Activated CD4-positive, alpha-beta T cell treated with anti-CD3 and anti-CD28 coated beads for 24 hours (primary cell): ENCODE measurements at places on chromosomes 12 and 14.

DNA sequence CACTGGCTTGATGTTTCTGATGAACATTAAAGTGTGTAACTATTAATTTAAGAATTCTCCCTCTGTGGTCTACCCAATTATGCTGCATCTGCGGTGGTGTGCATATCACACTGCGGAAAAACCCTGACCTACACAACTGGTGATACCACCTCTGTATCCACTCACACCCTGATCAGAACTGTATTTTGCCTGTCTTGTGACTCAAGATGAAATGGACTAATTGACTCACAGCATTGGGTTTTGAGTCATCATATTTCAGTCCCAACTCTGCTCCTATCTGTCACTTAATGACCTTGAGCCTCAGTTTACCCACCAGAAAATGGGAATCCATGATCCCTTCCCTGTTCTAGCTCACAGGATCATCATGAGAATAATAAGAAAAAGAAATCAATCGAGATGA is 65.6 kb downstream of the NUAK1 start:
- DNase-seq, result no peak

DNA sequence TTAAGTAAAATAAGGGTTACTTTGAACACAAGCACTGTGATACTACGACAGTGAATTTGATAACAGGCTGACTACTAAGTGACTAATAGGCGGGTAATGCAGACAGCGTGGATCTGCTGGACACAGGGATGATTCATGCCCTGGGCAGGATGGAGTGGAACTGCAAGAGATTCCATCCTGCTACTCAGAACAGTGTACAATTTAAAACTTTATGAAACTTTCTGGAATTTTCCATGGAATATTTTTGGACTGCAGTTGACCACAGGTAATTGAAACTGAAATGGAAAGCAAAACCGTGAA is 46.0 kb downstream of the YEATS4 start:
- no peak for DNase-seq

DNA sequence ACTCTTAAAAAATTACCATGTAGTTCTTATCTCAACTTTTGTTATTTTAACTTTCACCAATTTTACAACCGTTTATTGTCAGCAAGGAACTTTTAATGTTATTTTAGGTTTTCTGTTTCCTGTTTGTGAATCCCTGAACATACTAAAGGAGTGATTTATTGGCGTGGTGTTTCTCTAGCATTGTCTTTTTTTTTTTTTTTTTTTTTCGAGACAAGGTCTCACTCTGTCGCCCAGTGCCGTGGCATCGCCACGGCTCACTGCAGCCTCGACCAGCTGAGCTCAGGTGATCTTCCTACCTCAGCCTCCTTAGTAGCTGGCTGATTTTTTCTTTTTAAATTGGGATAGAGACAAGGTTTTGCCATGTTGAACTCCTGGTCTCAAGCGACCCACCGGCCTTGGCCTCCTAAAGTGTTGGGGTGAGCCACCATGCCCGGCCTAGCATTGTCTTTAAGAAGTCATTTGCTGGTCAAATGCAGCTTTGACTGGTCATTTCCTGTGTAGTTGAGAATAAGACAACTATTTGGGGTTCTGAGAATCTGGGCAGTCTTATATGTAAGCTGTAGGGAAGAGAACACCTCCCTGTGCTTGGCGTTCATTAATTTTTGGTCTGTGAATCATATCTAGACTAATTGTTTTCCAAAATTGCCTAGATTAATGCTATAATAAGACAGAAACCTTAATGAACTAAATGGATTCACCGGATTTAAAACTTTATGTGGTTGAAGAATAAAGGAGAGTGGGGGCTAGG is 2.1 kb downstream of the WASHC4 start:
- no peak for DNase-seq

DNA sequence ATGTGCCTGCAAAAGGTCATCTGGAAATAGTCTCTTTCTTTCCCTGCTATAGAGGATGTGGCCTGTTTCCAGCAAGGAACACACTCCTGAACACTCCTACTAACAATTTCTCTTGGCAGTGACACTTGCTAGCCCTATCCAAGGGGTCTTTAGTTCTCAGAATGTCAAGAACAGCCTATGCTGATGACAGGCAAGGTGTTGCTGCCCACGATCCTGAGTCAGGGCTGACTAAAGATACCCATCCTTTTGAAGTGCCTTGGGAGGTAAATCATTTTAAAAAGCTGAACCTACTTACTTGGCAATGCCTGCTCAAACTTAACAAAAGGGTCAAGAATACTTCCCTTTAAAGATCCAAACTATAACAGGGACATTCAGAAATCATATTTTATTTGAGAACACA is 1146.4 kb downstream of the VRK1 start:
- no peak for DNase-seq

- DNase-seq, result no peak
Measured at GRCh38 chr14:103476065-103476464, 46.6 kb downstream of the CKB start.

DNA sequence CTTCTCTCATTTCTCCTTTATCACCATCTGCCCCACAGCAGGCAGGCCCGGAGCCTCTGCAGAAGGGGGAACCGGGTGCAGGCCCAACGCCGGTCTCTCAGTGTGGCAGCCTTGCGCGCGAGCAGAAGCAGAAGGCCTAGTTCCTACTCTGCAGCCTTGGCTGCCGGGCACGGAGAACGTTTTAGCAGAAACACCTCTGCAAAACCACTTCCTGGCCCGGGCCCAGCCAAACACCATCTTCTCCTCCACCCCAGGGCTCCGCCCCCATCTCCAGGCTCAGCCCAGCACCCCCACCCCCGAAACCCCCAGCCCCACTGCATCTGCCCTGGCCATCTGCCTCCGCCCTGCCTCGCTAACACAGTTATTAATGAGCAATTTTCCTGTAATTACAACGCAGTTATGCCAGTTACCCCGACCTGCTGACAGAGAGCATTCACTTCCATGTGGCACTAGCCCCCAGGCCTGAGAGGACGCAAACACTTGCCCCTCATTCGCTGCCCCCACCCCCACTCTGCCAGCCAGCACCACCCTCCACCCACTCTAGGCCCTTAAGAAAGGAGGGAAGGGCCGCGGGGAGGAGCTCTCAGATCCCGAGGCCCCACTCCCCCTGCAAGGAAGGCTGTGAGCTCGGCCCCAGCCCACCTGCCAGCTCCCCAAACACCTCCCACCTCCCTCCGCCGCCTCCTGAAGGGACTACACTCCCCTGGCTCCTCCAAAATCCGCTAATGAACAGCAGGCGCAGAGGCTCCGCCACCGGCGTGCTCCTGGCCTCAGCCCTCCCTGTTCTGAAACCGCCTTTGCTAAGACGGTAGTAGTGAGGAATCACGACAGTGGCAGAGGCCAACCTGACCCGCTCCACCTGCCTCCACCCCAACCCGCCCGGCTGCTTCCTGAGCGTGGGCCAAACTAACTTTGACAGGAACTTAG is 44.7 kb upstream of the FBRSL1 start:
- peak; percentile 70 for DNase-seq

DNA sequence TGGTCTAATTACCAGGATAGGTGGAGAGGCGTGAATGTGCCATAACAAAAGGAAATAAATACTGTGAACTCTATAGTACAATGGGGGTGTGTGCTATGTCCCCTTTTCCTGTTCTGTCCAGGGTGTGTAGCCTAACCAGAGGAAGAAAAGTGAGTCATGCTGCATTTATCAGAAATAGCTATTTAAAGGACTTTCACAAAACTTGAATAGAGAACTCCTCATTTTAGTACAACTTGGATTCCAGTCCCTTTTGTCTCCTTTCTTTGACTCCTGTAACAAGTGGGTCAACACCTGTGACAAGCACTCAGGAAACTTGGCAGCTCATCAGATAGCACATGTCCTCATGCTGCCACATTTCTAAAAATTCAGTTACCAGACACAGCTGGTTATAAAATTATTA is 123.4 kb downstream of the CCDC91 start:
- no peak for DNase-seq

GRCh38 chr12:26648584-26648983 is 184.4 kb downstream of the ITPR2 start:
- DNase-seq, result no peak

DNA sequence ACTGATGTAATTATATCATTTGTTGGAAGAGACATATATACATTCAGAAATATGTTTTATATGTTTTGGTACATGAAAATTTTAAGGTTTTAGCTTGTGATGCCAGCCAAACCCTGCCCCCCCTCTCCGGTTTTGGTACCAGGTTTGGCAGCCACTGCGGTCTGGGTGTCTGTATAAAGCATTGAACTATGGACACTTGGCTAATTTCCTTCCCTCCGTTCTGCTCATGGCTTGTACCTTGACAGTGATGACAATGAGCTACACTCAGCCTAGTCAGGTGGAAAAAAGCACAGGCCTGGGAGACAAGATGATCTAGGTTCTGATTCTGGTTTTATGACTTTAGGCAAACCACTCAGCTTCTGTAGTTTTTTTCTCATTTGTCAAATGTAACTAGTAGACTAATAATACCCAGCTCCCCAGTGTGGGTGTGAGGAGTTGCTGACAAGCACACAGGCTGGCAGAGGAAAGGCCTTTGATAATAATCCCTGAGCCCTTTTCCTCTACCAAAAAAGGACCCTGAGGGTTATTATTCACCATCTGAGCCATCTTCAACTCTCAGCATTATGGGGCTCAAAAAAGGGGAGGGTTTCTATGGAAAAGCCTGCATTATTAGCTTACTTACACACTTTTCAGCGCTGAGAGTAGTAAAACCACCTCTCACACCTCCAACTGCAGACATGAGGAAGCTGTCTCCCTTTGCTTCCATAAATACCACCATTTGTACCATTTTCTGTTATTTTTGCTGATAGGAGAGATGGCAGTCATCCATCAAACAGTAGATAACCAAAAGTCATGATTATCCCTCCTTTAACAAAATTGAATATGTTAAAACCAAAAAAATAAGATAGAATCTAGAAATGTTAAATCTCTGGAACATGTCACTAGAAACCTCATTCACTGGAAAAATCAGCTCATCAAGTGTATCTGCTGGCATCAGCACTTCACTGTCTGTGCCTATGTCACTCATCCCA is 76.3 kb upstream of the PSMC1 start:
- no peak for DNase-seq

- peak; percentile 74 for DNase-seq
Measured at GRCh38 chr12:15789220-15790171, at the start of gene EPS8. Gene EPS8 (minus strand): TSS chr12:15789388. CDS start chr12:15682951, 106,437 bp downstream.

DNA sequence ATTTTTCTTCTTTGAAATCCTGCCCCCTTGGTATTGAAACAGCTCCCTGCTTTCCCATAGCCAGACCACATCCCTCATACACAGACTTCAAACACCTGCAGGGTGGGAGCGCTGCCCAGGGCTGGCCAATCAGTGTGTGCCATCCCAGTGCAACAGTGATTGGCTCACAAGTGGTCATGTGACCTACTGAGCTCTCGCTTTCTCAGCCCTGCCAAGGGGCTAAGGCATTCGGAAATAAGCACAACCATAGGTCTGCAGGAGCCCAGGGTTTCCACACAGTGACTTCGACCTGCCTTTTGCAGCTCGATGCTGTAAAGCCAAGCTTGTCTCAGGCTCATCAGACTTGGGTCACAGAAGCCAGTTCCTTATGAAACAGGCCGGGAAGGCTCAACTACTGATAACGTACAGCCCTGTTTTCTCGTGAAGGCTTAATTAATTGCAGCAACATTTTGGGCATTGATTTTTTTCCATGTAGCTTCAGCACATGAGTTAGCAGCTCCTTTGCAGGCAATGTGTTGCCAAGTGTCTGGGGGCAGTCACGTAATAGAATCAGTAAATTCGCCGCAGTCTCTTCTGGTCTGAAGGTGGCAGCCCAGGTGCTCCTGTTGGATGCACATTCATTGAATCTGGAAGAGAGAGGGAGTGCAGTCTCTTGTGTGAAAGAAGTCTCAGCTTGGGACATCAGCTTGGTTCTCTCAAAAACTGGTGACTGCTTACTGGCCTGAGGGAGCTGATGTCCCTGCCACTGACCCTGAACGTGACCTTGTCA is 1091.8 kb downstream of the AACS start:
- no peak for DNase-seq

GRCh38 chr12:42103155-42103554 is 41.5 kb downstream of the GXYLT1 start:
- DNase-seq, result no peak

- no peak for DNase-seq
Measured at GRCh38 chr14:68282479-68283377, 463.1 kb downstream of the RAD51B start.

- DNase-seq, result no peak
Measured at GRCh38 chr14:72906879-72907278, 13.0 kb upstream of the DPF3 start.

DNA sequence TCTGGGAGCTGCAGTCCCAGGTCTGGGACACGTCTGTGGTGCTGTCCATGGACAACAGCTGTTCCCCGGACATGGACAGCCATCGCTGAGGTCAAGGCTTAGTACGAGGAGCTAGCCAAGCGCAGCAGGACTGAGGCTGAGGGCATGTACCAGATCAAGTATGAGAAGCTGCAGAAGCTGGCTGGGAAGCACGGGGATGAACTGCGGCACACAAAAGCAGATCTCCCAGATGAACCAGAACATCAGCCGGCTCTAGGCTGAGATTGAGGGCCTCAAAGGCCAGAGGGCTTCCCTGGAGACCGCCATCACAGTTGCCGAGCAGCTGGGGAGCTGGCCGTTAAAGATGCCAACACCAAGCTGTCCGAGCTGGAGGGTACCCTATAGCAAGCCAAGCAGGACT is 375.3 kb downstream of the SEC23A start:
- no peak for DNase-seq

GRCh38 chr12:121839106-121839992 is 19.3 kb downstream of the HPD start:
- peak; percentile 100 for DNase-seq

- DNase-seq, result no peak
Measured at GRCh38 chr12:118355843-118356242, 16.9 kb downstream of the TAOK3 start.

GRCh38 chr12:130429656-130430505 is 92.2 kb downstream of the PIWIL1 start:
- DNase-seq, result no peak

DNA sequence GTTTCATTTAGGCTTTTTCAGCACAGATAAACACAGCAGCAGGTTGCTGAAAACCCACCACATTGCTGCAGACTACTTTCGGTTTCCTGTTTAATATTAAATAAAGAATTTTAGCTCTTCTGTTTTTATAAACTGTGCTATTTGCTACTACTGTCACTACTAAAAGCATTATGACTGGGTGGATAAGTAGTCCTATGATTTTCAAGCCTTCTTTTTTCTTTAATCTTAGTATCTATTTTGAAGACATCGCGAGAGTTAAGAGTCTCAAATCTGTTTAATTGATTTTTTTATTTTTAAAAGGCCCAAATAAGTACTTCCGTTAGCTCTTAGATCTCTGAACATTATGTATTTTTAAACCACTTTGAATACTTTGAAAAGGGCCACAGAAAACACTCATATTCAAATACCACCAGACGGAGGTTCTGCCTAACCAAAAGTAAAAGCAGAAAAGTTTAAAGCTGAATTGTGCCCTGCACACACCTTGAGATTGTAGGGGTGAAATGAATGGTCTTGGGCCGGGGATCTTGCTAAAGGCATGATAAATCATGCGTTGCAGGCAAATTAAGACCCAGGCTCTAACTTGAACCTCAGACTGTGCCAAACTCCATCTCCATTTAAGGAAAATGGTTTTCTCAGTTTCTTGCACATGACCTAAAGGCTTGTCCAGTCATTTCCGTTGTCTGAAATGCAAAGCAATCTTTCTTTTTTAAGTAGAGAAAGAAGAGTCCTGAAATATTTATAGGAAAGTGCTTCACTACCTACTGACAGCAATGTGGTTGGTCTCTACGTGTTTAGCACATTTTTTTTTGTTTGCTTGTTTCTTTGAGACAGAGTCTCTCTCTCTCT is 13.6 kb upstream of the FOXN3 start:
- DNase-seq, result no peak
